Stimulated activated CD8-positive, alpha-beta memory T cell treated with anti-CD3 and anti-CD28 coated beads, Interleukin-4, amount 100 ng/mL, for 1 hour (primary cell): ENCODE measurements at places on chromosomes 7 and 10.

- DNase-seq = no peak
Measured at GRCh38 chr10:113080925-113081229, 130.8 kb downstream of the TCF7L2 start.

DNA sequence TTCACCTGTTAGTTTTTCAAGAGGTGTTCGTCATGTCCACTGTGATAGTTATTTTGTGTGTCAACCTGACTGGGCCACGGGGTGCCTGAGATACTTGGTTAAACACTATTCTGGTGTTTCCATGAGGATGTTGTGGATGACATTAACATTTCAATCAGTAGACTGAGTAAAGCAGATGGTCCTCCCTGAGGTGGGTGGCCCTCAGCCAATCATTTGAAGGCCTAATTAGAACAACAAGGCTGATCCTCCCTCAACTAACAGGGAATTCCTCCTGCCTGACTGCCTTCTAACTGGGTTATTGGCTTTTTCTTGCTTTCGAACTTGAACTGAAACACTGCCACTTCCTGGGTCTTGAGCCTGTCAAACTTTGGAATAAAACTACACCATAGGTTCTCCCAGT lies 75.8 kb downstream of the ENO4 start:
- DNase-seq = no peak

GRCh38 chr7:47651355-47652317 lies 69.7 kb upstream of the TNS3 start:
- no peak for DNase-seq

- DNase-seq = no peak
Measured at GRCh38 chr7:108109221-108109908, 20.8 kb downstream of the LAMB4 start.

GRCh38 chr10:118701529-118702323 lies 53.0 kb downstream of the CACUL1 start:
- no peak for DNase-seq
